H7 (cell line): ENCODE measurements at places on chromosomes 3 and 15. TPM values are rescaled to one million over a fixed set of nuclear protein-coding genes. Genes with fewer than 3 reads are reported as not detected.

The MIX23 gene
- total RNA-seq = 36.6 and 39.4 TPM in 2 replicates

The SLC2A2 gene
- not detected in 2 replicates for total RNA-seq

The KIAA1143 gene
- 30.8 and 37.8 TPM in 2 replicates for total RNA-seq

The ERC2 gene
- total RNA-seq = 2.4 and 7.9 TPM in 2 replicates

GRCh38 chr3:158847452-158847821, 45.6 kb downstream of the MFSD1 start:
- no peak for DNase-seq

DNA sequence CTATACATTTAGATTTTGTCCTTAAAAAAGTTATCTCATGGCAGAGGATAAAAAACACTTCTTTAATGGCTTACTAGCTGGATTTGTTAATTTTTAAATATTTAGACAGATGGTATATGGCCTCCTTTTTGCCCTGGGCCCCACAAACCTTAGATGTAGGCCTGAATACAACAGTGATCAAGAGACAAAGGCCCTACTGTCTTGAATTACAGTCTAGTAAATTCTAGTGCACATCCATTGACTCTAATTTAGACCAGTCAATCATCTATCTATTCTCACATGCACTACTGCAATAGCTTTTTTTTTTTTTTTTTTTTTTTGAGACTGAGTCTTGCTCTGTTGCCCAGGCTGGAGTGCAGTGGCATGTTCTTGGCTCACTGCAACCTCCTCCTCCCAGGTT, 452.8 kb downstream of the FHIT start:
- DNase-seq = no peak

DNA sequence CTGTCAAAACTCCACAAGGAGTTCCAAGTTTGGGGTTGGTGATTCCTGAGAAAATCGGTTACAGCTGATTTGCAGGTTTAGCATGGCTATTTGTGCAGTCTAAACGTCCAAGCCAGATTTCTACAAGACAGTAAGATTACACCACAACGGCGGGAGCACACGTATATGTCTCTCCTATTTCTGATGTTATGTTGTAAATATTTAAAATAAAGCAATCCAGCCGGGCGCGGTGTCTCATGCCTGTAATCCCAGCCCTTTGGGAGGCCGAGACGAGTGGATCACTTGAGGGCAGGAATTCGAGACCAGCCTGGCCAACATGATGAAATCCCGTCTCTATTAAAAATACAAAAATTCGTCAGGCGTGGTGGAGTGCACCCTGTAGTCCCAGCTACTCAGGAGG, 106.8 kb upstream of the IGF1R start:
- DNase-seq = no peak

DNA sequence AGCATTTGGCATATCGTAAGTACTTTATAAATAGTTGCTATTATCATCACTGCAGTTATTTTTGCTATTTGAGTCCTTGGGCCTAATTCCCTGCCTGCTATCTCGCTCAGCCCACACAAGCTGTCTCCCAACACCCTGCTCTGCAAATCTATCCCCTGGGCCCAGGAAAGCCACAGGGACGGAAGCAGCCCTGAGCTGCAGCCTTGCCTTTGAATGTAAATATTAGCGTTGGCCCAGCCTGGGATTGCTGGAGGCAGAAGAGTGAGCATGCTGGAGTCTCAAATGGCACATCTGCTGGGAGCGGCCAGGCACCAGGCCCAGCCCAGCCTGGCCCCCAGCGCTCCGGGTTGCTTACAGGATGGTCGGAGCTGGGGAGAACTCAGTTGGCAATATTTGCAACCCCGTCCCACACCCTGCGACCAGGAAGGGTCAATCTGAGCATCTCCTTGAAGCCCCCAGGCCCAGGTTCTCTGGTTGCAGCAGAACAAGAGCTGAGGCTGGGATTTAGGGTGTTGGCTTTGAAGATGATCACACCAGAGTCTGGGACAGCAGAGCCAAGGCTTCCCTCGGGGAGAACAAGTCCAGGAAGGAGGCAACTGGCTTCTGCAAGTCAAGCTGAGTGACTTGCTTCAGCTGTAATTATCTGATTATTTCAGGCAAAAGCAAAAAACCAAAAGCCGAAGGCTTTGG, 529.6 kb downstream of the SHQ1 start:
- no peak for DNase-seq

- DNase-seq = peak; percentile 89
These were observed 37.3 kb downstream of the ANP32A start for GRCh38 chr15:68783226-68784058.
